ENCODE measurements at places on chromosomes 1 and 21.

- no peak for DNase-seq
Measured at GRCh38 chr1:31376375-31377134, 3.7 kb upstream of the FABP3 start.

DNA sequence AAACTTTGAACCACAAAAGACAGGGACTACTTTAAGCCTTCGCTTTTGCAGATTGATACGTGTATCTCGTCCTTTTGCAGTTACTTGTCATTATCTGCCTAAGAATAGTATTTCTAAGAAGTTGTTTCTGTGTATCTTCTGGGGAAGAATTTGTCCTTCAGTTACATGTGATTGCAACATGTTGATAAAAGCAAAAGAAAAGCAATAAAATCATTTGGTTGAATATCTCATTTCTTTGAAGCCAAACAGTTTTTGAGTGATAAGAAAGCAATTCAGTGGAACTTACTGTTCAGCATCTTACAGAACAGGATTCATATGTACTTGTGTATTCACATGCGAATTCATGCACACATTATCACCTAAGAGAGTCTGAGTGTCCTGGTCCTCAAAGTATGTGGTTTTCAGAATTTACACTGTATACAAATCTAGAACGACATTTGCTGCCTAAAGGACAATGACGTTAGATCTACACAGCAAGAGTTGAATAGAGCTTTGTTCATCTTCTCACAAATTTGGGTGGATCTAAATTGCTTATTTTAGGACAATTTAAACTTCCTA lies 66.7 kb upstream of the MRPS6 start:
- DNase-seq: no peak

- no peak for DNase-seq
Measured at GRCh38 chr1:211145944-211146343, 12.0 kb upstream of the KCNH1 start.

DNA sequence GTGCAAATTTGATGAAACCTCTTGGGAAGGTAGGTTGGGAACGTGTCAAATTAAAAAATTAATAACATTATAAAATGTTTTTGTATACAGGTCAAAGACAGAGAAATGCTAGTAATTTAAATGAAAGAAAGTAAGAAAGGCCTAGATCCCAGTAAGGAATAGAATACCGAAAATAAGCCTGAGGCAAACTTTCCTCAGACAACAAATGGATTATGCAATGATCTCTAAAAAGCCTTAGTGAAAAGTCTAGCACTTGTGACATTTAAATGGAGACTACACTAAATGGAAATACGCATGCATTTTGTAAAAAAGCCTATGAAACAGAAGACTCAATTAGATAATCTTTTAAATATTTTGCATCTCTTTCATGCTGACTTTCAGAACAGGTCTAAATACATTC lies 138.5 kb upstream of the ZNHIT6 start:
- DNase-seq: no peak

DNA sequence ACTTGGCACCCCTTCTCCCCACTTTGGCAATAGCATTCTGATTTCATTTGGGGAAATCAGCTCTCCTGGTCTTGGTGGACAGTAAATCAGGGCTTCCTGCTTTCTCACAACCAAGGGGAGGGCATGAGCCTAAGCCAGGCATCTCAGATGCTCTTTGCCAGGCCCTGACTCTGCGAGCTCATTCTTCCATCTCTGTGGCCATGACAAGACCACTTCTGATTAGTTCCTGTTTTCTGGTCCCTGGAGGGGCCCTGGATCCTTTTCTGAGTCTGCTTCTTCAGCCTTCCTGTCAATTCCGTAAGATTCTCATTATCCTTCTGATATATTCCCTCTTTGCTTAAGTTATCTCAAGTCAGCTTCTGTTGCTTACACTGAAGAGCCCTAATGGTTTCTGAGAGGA lies 210.4 kb downstream of the HIVEP3 start:
- DNase-seq: no peak

DNA sequence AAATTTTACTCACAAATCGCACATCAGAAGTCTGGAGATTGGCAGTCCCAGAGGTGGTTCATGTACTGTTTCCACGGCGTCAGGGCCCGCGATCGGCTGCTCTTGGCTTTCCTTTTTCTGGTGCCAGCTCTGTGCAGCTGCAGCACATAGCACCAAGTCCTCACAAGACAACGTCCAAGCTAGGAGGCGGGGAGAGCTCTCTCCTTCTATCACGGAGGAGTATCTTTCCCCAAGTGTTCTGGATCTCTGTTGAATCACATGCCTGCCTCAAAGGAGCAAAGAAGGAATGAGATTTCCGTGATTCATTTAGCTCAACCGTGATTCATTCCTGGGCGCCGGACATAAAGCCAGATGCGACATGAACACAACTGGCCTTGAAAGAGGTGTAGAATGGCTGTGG lies 25.5 kb downstream of the MT1HL1 start:
- DNase-seq: no peak

DNA sequence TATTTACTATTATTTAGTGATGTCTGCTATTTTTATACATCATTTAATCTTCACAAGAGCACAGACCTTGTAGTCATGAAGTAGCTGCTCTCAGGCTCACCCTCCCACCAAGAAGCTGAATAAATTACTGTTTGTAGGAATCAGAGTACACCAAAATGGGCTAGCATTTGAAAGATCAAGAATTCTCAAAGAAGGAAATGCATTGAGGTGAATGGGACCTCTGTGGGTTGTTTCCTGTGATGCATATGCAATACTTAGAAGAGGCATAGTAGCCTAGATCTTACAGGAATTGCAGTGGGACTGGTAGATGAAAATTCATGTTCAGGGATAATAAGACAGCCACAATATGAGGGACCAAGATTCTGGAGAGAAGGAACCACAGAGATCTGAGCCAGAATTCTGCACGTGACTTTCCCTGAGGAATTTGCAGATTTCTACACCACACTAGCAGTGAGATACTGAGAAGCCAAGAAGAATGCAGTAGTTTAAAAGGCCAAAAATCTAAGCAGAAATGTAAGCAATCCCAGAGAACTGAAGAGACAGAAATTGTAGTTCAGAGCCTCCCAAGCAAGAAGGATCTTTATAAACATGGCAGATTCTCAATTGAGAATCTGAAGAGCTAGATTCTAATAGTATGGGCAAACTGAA lies 307.0 kb downstream of the ST6GALNAC3 start:
- DNase-seq: no peak

DNA sequence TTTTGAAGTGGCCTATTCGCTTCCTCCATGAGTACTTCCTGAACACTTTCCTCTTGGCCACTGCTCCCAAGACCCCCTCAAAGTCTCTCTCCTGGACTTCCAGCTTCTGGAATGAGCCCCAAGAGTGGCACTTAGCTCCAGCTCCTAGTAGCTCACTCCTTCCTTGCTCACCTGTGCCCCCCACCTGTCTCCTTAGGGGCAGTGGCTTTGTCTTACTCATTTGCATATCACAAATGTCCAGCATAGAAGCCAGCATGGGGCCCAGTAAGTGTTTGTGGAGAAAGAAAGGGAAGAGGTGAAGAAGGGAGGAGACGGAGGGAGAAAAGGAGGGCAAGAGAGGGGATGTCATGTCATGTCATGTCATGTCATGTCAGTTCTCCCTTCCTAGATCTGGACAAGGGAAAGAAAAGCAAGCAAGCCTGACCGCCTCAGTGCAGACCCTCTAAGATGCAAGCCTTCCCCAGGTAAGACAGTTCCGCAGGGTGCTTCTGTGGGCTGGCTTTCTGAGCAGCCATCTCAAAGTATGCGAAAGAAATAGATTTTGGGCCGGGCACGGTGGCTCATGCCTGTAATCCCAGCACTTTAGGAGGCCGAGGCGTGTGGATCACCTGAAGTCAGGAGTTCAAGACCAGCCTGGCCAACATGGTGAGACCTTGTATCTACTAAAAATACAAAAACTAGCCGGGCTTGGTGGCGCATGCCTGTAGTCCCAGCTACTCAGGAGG lies 6.9 kb upstream of the MX1 start:
- DNase-seq: no peak

Data from activated CD4-positive, alpha-beta memory T cell treated with anti-CD3 and anti-CD28 coated beads for 36 hours (primary cell).